ENCODE measurements at places on chromosomes 16 and 17.

- no peak for DNase-seq
These were observed at the start of gene GAS7 for GRCh38 chr17:10198509-10199249. Gene GAS7, minus strand, starts transcription at chr17:10198606.

DNA sequence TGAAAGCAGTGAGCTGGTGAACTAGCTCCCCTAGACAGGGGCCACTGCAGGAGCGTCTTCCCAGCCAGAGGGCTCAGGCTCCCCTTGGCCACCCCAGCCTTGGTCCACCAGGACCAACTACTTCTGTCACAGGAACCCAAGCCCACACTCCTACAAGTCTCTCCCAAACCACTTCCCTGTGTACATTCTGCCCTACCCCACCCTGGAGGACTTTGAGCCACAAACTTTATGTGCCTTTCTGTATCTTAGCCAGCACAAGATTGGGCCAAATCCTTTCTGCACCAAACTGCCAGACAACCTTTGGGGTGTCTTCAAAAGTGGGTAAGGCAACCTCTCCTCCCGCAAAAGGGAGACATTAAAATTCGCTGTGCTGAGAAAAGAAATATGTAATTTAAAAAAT, 31.6 kb downstream of the EFCAB5 start:
- DNase-seq, result no peak

- no peak for DNase-seq
These were observed 18.8 kb downstream of the POLR2A start for GRCh38 chr17:7502987-7503386.

GRCh38 chr17:68319410-68320162, 28.3 kb downstream of the ARSG start:
- no peak for DNase-seq

DNA sequence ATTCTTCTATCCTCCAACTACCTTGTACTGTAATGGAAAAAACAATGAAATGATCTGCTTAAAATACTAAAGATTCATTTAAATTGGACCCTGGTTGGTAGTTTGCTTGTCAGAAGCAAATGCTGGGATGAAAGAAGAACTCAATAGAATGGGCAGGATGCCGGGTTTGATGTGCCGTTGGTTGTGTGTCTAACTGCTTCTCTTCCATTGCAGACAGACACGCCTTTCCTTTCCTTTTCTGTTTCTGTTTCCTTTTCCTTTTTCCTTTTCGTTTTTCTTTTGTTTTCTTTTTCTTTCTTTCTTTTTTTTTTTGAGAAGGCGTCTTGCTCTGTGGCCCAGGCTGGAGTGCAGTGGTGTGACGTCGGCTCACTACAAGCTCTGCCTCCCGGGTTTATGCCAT, 64.6 kb downstream of the PLCG2 start:
- DNase-seq, result no peak

DNA sequence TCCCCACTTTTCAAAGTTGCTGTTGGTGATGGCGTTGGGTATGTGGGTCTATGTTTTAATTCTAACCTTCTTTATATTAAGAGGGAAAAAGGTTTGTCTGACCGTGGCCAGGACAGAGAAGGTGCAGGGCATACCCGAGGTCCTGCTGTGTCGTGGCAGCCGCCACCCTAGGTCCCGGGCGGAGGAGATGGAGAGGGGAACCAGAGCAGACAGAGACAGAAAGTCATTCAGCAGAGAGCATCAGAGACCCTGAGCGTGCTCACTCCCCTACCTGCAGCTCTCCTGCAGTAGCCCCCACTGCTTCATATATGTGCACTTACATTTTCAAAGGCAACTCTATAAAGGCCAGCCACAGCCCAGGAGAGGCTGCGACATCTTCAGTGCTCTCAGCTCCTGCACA, 327.2 kb upstream of the TNRC6C start:
- no peak for DNase-seq

GRCh38 chr16:64865069-64865696, 256.7 kb downstream of the CDH11 start:
- no peak for DNase-seq

DNA sequence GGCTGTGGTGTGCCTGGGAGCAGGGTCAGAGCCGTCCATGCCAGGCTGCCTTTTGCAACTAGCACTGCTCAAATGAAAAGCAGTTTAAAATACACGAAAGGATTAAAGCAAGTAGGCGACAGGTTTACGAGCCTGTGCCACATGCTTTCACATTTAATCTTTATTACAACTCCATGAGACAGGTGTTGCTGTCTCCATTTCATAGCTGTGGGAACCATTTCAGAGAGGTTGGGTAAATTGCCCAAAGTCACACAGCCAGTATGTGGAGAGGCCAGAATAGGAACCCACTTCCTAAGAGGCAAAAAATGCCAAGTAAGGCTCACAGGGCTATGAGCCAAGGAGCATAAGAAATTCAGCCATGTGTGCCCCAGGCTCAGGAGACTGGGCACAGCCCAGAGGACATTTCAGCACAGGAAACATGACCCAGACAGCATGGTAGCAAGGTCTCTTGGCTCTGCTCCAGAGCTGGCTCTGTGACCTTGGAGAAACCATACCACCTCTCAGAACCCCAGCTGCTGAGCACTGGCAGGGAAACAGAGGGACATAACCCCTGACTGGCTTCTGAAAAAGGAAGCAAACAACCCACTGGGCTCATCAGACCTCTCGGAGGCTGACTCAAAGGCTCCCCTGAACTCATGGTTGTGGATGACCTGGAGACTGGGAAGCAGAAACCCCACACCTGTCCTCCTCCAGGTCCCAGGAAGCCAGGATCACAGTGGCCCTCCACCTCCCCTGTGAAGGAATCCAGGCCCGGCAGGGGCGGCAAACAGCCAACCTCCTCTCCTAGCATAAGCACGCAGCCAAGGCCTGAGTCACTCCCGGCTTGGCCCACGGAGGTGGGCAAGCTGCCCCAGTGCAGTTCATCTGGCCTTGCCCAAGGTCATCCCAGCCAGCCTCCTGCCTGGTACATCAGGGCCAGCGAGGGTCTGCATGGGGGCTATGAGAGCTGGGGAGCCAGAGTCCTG, 40.3 kb upstream of the MRPS23 start:
- DNase-seq, result peak; percentile 49

- peak; percentile 83 for DNase-seq
These were observed 30.6 kb downstream of the MRPS23 start for GRCh38 chr17:57819285-57819684.

DNA sequence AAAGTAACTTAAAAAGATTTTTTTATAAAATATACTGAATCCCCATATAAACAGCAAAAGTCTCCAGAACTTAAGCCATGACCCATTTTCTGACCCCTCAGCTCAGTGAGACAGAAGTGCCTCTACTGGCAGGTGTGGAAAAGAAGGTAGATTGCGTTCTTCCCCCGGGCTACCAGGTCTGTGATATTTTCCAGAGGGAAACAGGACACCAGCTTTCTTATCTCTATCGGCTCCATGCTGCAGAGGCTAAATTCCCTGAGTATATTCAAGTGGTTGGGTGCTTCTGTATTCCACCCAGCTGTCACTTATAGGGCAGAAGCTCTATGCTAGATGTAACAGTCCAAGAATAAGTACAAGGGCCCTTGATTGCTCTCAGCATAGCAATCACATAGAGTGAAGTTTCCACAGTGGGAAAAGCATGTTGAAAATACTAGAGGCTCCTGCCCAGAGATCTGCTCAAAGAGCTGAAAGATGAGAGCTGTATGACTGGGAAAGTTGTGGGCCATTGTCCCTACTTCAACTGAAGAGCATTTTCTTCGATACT, 687.3 kb downstream of the CDH11 start:
- no peak for DNase-seq
